GM04503 (cell line): ENCODE measurements at places on chromosomes 7 and 10.

GRCh38 chr7:78749052-78749746 lies 704.3 kb downstream of the MAGI2 start:
- DNase-seq, result no peak

DNA sequence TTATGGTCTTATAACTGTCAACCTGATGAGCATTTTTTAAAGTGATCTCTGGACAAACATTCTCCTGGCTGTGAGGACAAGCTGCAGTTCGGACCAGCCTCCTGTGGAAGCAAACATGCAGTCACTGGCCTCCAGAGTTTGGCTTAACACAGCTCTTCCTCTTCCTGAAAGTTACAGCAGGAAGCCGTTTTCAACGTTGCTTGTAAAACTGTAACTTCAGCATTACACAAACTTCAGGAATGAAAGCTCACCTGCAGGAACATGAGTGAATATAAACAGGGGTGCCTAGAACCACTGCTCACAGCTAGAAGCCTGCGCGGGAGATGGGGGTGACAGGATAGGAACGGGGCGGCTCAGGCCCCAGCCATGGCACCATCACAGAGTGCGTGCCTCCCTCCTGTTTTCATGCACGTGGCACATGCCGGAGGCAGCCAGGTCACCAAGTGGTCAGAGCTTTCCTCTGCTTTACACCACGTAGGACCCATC lies 292.9 kb upstream of the PITRM1 start:
- no peak for DNase-seq

DNA sequence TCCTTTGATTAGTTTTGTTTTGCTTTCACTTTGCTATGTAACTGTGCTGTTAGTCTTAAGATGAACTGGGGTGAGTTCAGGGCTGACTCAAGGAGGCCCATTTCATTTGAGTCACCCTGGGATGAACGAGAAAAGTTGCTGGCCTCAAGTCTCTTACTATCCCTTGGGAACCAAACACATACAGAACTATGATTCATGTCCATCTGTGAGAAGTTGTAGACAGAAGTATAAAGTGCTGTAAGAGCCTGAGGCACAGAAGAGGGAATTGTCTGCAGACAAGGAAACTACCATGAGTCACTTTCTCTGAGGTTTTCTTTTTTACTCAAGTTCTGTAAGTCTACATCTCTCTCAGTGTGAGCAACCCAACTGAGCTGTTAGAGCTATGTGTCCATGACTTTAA lies 179.8 kb upstream of the CSTF2T start:
- peak; percentile 100 for DNase-seq

GRCh38 chr7:82230811-82231581 lies 212.6 kb downstream of the CACNA2D1 start:
- DNase-seq, result no peak

- no peak for DNase-seq
Measured at GRCh38 chr7:127447326-127447945, 54.9 kb upstream of the ZNF800 start.

DNA sequence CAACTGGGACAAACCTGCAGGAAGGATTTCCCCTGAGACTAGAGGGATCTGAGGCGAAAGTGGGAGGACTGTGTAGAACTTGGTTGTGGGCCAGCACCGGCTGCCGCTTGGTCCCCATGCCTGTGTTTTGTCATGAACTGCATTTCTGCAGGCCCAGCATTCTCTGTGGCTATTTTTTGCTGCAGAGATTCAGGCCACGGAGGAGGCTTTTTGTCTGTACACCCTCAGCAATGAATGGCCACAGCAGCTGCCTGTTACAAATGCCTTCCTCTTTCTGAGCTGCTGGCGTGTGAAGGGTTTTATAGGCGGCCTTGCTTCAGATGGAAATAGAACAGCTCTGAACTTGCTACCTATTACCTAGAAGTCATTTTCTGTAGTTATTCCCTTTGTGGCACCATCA lies 164.4 kb downstream of the SH2D4B start:
- DNase-seq, result no peak
